ENCODE measurements at places on chromosomes 6 and 20.

GRCh38 chr6:73156793-73157767, 68.2 kb downstream of the KHDC1L start:
- DNase-seq, result no peak

DNA sequence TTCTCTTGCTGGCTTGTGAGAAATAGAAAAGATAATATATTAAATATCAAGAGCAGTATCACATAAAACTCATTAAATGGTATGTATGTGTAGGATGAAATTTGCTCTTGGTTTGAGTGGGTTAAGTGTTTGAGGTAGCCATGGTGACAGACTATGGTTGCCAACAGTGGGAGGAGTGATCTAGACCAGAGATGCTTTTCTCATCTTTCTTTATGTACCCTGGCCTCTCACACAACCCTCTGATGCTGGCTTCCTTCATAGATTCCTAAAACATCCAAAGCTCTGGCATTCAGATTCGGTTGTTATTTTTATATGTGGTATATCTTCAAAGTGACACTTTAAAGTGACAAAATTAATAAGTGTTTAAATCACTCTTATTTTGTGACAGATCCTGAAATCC, 9.0 kb upstream of the MLIP start:
- no peak for DNase-seq

- peak; percentile 10 for DNase-seq
Measured at GRCh38 chr6:8157839-8158238, 55.5 kb upstream of the EEF1E1 start.

DNA sequence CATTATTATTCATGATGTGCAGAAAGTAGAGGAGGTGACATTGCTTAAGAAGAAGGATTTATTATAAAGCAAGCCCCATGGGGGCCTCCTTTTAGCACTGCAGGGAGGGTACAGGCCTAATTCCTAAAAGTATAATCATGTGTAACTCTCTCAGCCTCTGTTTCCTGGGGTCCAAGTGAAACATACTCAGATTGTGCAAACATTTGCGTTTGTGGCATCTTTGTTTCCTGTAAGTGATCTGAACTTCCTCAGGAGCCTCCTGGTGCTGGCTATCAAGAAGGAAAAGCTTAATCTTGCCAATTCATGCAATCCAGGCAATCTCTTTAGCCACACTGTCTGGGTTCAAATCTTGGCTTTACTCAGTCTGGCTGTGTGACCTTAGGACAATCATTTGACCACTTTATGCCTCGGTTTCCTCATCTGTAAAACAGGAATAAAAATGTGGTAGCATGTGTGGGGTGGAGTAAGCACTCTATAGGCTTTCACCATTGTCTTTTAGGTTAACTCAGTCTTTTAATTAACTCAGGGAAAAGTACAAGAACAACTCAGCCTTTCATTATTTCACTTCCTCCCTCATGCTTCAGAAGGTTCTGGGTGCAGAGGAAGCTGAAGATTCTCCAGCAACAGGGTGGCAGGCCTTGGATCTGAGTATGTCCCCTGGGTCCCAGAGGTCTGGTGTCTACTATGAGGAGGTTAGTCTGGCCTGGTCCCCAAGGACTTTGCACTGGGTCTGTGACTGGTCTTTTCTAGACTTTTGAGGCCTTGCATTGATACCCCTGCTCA, 831 bp upstream of the SIRPB2 start:
- DNase-seq, result no peak

GRCh38 chr6:151763938-151764680, 43.4 kb upstream of the ESR1 start:
- DNase-seq, result peak; percentile 82

- DNase-seq, result no peak
Measured at GRCh38 chr6:156309017-156309416, 468.2 kb upstream of the ARID1B start.

- no peak for DNase-seq
Measured at GRCh38 chr6:117502580-117502979, 20.1 kb downstream of the DCBLD1 start.

DNA sequence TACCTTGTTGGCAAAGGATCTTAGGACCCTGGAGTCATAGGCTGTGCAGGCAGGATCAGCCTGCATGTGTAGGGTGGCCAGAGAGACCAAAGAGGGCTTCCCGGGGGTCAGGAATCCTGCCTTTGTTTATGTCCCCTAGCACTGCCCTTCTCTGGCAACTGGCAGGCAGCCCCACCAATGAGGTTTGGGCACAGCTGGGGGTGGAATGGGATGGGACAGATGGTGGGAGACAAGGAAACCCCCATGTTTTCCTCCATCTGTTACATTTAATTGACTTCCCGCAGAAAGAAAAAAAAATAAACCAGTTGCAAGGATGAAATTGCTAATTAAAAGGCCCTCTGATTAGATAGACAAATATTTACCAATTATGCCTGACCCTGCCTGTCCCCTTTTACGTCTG, 27.6 kb downstream of the CD40 start:
- DNase-seq, result no peak

GRCh38 chr20:48288930-48289507, 503.7 kb upstream of the SULF2 start:
- no peak for DNase-seq

DNA sequence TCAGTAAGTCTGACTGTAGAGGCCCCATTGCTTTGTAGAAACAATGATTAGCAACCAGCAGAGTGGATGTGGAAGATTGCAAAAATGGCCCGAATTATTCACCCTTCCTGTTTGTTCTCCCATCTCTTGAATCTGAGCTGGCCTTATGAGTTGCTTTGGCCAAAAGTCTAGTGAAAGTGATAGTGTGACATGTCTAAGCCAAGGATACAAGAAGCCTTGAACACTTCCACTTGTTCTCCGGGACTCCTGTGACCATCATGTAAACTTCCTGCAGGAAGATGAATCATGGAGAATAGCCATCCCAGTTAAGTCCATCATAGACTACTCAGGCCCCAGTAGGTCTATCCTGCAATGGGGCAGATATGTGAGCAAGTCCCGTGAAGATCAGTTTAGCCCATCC, 252.0 kb upstream of the JAG1 start:
- DNase-seq, result no peak

- no peak for DNase-seq
Measured at GRCh38 chr20:4637081-4637797, 84.5 kb upstream of the PRND start.

GRCh38 chr20:7682916-7683315, 257.3 kb downstream of the HAO1 start:
- no peak for DNase-seq

DNA sequence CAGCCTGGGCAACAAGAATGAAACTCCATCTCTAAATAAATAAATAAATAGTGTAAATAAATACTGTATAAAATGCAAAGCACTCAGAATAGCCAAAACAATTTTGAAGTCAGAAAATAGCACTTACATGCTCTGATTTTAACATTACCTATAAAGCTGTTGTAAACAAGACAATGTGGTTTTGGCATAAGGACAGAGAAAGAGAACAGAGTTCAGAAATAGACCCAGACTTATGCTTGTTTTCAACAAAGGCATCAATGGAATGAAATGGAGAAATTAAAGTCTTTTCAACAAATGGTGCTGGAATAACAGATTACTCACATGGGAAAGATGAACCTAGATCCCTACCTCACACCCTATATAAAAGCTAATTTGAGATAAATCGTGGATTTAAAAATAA, 10.4 kb downstream of the ACAT2 start:
- DNase-seq, result no peak

- DNase-seq, result no peak
Measured at GRCh38 chr6:162069995-162070394, 657.6 kb downstream of the PRKN start.

DNA sequence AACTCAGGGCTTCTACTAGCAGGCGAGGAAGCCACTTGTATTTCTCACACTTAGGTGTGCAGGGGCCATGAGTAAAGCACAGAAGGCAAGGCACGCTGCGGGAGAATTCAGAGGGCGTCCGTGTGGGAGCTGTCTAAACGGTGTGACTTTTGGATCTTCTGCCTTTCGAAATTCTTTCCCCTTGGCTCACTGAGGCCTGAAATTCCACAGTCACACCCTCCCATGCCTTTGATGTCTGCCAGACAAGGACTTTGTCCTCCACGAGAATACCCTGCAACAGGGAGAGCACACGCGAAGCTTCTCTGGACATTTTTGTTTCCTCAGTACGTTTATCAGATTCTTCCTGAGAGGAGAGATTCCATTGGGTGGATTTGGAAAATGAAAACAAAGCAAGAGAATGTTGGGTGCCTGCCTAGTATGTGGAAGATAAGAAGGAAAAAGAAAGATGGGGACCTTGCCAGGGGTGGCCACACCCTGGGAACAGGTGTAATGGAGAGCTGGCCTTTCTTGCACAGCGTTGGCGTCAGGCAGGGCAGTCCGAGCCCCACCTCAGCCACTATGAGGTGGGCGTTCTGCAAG, 235.7 kb downstream of the MYLK4 start:
- DNase-seq, result peak; percentile 30

DNA sequence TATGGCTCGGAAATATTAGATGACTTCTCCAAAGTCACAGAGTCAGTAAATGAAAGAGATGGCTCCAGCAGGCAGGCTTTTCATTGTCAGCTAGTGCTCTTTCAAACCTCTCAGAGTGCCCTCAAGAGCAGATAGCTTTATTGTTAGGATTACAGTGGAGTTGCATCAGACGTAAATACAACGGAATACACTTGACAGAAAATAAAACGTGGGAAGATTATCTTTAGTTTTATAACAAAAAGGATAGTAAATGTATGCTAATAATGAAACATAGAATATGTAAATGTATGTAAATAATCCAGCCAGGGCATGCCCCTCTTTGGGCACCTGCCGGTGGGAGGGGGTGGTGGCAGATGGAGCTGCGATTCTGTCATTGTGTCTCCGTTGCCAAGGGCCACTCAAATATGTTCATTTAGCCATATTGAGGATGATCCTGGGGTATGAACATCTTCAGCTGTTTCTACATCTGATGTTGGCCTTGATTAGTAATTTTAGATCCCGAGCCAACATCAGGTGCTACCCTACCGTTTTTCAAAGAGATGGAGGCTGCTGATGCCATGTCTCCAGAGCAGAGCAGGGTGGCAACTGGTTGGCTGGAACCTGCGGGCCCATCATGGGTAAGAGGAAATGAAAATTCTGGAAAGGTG, 358.3 kb upstream of the SULF2 start:
- no peak for DNase-seq

GRCh38 chr20:38640521-38640920, 38.9 kb downstream of the ARHGAP40 start:
- DNase-seq, result no peak

GRCh38 chr20:53034899-53035298, 62.7 kb downstream of the TSHZ2 start:
- DNase-seq, result no peak

- DNase-seq, result peak; percentile 58
Measured at GRCh38 chr20:380763-381580, 412 bp downstream of the TRIB3 start.

GRCh38 chr6:7674291-7674690, 51.6 kb upstream of the BMP6 start:
- DNase-seq, result no peak

GRCh38 chr6:128719786-128720185, 163.2 kb upstream of the LAMA2 start:
- no peak for DNase-seq

DNA sequence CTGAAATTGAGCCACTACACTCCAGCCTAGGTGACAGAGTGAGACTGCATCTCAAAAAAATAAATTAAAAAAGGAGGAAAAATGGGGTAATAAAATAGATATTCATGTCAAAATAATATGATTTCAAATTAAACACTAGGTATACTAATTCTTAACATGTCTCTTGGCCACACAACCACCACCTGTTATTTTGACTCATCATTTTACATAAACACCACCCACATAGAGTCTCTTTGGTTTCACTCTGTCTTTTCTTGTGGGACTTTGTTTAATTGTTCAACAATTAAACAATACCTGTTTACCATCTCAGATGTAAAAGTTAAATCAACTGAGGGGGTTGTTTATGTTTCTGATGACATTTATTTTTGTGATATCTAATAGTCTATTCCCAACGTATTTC, 476.8 kb upstream of the ADGRB3 start:
- no peak for DNase-seq

- no peak for DNase-seq
Measured at GRCh38 chr6:129206821-129207220, 323.9 kb downstream of the LAMA2 start.

DNA sequence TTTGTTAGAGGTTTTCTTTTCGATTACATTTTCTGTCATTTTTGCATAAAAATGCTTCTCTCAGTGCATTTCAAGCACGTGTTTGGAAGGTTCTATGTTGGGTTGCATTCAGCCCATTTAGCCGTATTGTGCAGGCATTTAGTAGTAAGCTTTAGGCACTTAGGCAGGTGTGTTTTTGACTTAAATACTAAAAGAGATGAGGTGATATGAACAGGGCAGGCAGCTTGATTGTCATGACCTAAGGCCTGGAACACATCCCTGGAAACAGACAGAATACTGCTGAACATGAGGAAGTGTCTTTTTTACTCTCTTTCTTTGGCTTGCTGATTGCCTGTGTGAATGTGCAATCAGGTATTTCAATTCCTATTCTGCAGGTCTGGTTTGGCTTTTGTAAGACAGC, 610.5 kb upstream of the MAN1A1 start:
- DNase-seq, result no peak

GRCh38 chr6:136137008-136137692, 113.0 kb downstream of the MTFR2 start:
- DNase-seq, result no peak

- no peak for DNase-seq
Measured at GRCh38 chr20:53778041-53778516, 184.4 kb upstream of the ZNF217 start.

DNA sequence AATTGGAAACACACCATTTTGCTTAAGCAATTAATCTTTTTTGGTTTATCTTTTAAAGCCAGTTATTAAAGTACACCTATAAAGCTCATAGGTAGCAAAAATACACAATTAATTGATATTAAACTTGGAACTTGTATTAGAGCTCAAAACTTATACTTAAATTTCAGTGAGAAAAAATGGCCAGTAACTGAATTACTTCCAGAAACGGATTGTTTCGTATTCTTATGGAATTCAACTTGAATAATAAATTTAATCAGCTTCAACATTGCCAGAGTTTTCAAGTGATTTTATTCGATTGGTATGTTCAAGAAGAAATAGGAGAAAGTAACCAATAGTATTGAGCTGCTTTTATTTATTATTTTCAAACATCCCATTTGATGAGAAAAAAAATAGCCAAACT, 112.7 kb upstream of the PDE10A start:
- no peak for DNase-seq

DNA sequence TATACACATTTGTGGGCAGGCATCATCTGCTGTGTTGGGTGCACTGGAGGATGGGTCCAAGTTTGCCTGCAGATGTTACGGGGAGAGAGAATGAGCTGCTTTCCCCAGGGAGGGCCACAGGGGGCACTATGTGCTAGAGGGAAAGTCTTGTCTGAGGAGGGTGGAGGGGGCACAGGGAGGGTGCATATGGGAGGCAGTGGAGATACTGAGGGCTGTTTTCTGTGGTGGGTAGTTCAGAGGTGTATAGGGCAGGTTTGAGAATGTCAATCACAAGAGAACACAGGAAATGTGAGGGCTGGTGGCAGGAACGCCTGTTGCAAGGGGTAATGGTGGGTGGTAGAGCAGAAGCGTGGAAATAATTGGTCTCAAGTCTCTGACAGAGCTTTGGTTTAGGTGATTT, 7.7 kb upstream of the PTPRA start:
- no peak for DNase-seq

- DNase-seq, result no peak
Measured at GRCh38 chr20:52001999-52002666, 189.4 kb downstream of the ZFP64 start.

GRCh38 chr6:151544453-151544852, 50.6 kb downstream of the CCDC170 start:
- no peak for DNase-seq

Measured in transverse colon (tissue), 4 donors.